ENCODE measurements at places on chromosomes 1 and 21. TPM values are rescaled to one million over a fixed set of nuclear protein-coding genes. Genes with fewer than 3 reads are reported as not detected.

GRCh38 chr1:94115900-94116436, 5.0 kb downstream of the ABCA4 start:
- no peak for ATAC-seq

- ATAC-seq, result no peak
Measured at GRCh38 chr1:42669936-42670335, 11.7 kb downstream of the PPIH start.

CHTOP gene
- total RNA-seq, result 88.5 TPM

CRYZL1 gene
- total RNA-seq, result 41.0 TPM

Data from motor neuron (in vitro differentiated cells).